ENCODE measurements at places on chromosomes 5 and 9.

GRCh38 chr9:90966480-90967144 lies 165.0 kb downstream of the SYK start:
- no peak for DNase-seq

- no peak for DNase-seq
These were observed 35.5 kb downstream of the MED10 start for GRCh38 chr5:6342689-6343315.

DNA sequence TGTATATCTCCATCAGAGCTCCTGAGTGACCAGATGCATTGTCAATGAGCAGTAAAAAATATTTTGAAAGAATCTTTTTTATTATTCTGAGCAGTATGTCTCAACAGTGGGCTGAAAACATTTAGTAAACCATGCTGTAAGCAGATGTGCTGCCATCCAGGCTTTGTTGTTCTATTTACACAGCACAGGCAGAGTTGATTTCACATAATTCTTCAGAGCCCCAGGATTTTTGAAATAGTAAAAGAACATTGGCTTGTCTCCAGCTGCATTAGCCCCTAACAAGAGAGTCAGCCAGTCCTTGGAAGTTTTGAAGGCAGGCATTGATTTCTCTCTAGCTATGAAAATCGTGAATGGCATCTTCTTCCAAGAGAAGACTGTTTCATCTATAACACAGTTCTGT lies 25.2 kb upstream of the ENTREP1 start:
- DNase-seq = no peak

- no peak for DNase-seq
These were observed 1328.6 kb downstream of the PTPRD start for GRCh38 chr9:9284201-9284600.

- DNase-seq = no peak
These were observed 67.2 kb upstream of the SUSD1 start for GRCh38 chr9:112242147-112242804.

All from kidney glomerular epithelial cell (primary cell).